ENCODE measurements at places on chromosomes 2 and 18. TPM values are rescaled to one million over a fixed set of nuclear protein-coding genes. Genes with fewer than 3 reads are reported as not detected.

- DNase-seq = no peak
Measured at GRCh38 chr2:15127876-15128275, 433.3 kb downstream of the NBAS start.

- no peak for DNase-seq
Measured at GRCh38 chr18:46152436-46152807, 48.2 kb downstream of the HAUS1 start.

GRCh38 chr2:162113088-162113775 lies 38.8 kb downstream of the GCG start:
- DNase-seq = no peak

- no peak for DNase-seq
Measured at GRCh38 chr18:28725876-28726275, 548.9 kb upstream of the CDH2 start.

GRCh38 chr2:112004253-112004645 lies 50.8 kb upstream of the TMEM87B start:
- DNase-seq = peak; percentile 63

- DNase-seq = no peak
Measured at GRCh38 chr2:950080-950966, at the start of gene SNTG2. TSS of gene SNTG2 (plus strand) at chr2:950849. CDS start at chr2:950997, 148 bp downstream.

- no peak for DNase-seq
Measured at GRCh38 chr18:51425475-51425874, 228.0 kb upstream of the MEX3C start.

GRCh38 chr2:236171181-236171679 lies 3.0 kb upstream of the GBX2 start:
- no peak for DNase-seq

DNA sequence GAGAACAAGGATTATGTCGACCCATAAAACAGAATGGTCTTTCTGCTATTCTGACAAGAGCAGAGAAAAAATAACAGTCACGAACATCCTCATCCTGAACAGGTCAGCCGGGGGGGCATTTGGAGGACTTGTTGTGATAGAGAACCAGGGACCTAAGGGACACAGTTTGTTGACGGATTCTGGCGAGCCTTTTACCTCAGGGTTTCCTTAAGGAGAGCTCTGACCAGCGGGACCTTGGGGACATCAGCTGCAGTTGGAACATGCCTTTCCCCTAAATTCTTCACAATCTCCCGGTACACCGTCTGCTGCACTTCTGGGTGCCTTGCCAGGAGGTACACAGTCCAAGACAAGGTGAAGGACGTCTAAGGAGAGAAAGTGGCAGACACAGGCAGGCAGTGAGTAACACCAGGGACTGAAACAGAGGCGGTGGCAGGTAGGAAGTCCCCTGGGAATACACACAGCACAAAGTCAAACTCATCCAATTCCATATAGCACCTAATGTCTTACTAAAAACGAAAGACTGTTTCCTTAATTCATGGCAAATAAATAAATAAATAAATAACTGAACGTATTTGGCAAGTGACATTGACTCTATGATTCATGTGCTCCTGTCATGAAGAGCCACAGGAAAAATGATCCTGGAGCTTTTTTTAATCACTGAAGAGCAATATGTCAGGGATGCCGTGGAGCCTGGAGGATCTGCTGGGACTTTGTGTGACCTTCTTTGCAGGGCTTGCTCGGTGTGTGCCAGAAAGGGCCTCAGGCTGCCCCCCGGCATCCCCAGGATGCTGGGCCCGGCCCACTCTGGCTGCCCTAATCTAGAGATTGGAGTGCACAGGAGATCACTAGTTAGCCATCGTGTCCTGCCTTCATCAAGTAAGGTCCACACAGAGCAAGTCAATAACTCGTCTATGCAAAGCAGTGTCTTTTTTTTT lies 24.7 kb downstream of the CYP27C1 start:
- no peak for DNase-seq

- DNase-seq = no peak
Measured at GRCh38 chr2:235293061-235293460, 200.8 kb upstream of the AGAP1 start.

- no peak for DNase-seq
Measured at GRCh38 chr2:163351143-163351542, 384.7 kb downstream of the FIGN start.

DNA sequence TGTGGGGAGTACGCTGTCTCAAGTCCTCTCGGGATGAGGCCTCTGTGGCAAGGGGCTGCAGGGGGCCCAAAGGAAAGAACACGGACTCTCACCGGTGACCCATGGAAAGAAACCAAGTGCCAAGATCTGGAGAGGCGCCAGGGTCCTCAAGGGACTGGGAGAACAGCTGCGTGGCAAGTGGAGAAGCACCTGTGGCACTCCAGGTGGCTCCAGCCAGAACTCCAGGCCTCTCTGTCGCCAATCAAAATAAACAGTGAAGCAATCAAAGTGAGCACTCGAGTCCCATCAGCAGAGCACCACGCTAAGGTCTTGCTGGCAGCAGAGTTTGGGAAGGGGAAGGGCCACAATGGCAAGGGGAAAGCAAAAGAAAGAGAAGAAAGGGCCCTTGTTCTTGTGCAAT lies 54.7 kb downstream of the BCL2 start:
- no peak for DNase-seq

DNA sequence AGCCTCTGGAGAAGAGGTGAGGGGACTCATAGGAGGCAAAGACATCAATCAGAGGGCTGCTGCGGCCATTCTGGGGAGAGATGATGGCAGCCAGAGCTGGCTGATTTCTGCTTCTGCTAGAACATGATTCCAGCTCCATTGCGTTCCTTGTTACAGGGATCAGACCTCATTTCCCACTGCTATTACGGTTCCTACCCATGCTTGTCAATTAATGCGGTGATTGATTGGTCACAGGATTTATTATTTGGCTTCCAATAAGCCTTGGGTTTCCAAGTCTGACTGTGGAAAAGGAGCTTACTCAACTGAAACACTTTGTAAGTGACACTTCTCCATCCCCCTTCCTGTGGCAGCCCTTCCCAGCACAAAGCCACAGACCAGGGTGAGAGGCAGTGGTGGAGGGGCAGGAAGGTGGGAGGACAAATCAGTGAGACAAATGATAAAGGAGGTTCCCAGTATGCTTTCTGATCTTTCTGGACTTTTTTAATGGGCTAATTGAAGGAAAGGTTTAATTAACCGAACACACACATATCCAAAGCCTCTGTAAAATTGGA lies 26.8 kb upstream of the CTLA4 start:
- DNase-seq = no peak

The CCBE1 gene
- total RNA-seq = 0.30 TPM

The ZNF396 gene
- total RNA-seq = 2.9 TPM

The FAM124B gene
- total RNA-seq = 0.84 TPM

The RGPD3 gene
- 0.20 TPM for total RNA-seq

The LRRC30 gene
- not detected for total RNA-seq

The SP140 gene
- 1.1 TPM for total RNA-seq

The CTNNA2 gene
- total RNA-seq = 3.3 TPM

The DYNAP gene
- total RNA-seq = not detected

The ZNF385B gene
- total RNA-seq = 3.9 TPM
